ENCODE measurements at places on chromosomes 2 and 18.

- H3K4me1 ChIP-seq = no peaks in the 10 kb centered on the region
- no peaks in the 10 kb centered on the region for H3K36me3 ChIP-seq
- DNase-seq = no peak
- H3K27me3 ChIP-seq = no peaks in the 10 kb centered on the region
- H3K4me3 ChIP-seq = no peak overlapping the region
- no peak overlapping the region for H3K27ac ChIP-seq
These were observed 2.4 kb downstream of the TEKT4 start for GRCh38 chr2:94873362-94874276.

- H3K4me1 ChIP-seq = no peaks in the 10 kb centered on the region
- no peaks in the 10 kb centered on the region for H3K27me3 ChIP-seq
- no peaks in the 10 kb centered on the region for H3K36me3 ChIP-seq
- H3K27ac ChIP-seq = no peak overlapping the region
These were observed 53.7 kb upstream of the ST3GAL5 start for GRCh38 chr2:85942346-85942957.

- no peaks in the 10 kb centered on the region for H3K36me3 ChIP-seq
- H3K27ac ChIP-seq = no peak overlapping the region
- no peak overlapping the region for H3K4me3 ChIP-seq
- DNase-seq = no peak
- H3K4me1 ChIP-seq = no peaks in the 10 kb centered on the region
These were observed 68.1 kb upstream of the DAPL1 start for GRCh38 chr2:158726911-158727592.

- no peak overlapping the region for H3K4me3 ChIP-seq
- H3K27me3 ChIP-seq = no peaks in the 10 kb centered on the region
- H3K4me1 ChIP-seq = no peaks in the 10 kb centered on the region
These were observed 91.0 kb downstream of the MCFD2 start for GRCh38 chr2:46824611-46825010.

DNA sequence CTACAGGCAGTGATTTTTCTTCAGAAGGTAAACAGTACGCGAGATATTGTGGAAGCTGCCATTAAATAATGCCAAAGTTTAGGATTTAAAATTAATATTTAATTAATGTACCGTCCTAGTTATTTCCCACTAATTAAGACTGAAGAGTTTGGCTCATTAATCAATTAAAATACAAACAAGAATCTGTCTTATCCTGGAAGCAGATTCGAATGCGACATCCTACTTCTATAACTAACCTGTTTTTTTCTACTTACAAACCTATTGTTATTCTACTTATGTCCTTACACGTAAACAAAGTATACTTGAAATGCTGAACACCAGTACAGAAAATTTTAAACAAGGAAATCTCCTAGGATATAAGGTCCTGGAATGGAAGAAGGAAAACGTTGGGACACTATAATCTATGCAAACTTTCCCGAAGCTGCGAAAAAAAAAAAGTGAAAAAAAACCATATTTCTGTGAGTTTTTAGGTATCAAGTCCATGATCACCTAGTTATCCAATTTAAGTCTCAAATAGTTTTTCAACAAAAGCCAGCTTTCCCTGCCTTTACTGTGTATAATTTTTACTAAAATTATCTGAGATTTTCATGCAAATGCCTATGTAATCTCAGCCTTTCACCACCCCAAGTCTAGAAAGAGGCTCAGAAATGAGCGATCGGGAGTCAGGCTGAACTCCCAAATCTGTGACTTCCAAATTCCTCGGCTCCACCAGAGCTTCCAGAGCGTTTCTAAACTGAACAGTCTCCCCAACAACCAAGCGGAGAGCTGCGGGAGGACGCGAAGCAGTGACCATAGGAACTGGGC, 1.2 kb upstream of the C2orf15 start:
- peak overlapping the region; percentile 81 for H3K27ac ChIP-seq
- H3K4me1 ChIP-seq = peaks cover 4% of the 10 kb centered on the region
- no peaks in the 10 kb centered on the region for H3K27me3 ChIP-seq
- DNase-seq = no peak
- H3K4me3 ChIP-seq = peak overlapping the region; percentile 73

DNA sequence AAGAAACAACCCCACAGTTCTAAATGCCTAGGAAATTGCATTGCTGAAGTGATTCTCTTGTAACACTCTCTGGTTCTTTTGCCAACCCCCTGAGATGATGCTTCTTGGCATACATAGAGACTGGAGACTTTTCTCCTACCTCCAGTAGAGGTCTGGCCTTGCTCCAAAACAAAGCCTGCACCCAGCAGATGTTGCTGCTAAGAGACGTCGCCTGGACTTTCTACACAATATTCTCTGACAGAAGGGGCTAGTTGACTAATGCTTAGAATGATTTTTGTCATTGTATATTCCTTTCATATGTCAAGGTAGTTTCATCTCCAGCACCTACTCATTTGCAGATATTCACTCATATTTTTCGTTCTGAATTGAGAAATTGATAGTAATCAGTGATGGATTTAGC, 24.6 kb downstream of the SOWAHC start:
- no peaks in the 10 kb centered on the region for H3K36me3 ChIP-seq
- H3K27ac ChIP-seq = no peak overlapping the region
- no peak overlapping the region for H3K4me3 ChIP-seq

DNA sequence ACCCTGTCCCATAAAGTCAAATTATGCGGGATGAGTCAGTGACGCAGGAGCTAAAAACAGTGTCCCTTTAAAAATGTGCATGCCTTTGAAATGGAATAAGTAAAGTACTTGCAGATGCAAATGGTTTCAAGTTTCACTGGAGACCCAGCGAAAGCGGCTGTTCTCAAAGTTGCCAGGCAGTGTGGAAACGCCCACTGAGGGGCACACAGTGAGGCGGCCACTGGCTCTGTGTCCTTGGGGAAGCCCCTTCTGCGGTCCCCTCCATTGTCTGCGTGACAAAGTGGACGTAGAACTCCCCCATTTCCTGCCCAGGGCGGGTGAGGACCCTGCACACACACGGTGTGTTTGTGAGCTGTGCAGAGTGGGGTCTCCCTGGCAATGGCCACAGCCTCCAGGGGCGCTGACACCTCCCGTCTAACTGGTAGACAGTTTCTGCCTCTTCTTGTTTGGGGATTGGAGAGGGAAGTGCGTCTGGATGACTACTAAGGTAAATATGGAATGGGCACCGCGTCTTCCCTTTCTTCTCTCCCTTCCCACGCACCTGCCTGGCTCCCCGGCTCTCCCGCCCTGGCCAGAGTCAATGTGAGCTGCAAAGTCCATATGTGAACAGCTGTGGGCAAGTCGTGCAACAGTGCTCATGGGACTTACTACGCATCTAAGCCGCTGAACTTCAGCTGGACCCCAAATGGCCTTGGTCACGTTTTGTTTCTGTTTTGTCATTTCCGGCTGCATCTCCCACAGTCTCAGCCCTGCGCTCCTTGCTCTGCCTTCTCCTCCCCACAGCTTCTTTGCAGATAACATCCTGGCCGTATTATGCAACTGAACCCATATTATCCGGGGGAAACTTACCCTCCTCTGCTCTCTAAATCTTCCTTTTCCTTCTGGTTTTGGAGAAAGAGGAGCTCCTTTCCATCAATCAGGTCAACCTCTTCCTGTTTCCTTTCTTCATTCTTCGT, 33.7 kb upstream of the ZNF516 start:
- peak overlapping the region; percentile 93 for H3K27ac ChIP-seq
- H3K4me1 ChIP-seq = no peaks in the 10 kb centered on the region
- H3K4me3 ChIP-seq = peak overlapping the region; percentile 34
- no peaks in the 10 kb centered on the region for H3K36me3 ChIP-seq
- H3K27me3 ChIP-seq = no peaks in the 10 kb centered on the region

DNA sequence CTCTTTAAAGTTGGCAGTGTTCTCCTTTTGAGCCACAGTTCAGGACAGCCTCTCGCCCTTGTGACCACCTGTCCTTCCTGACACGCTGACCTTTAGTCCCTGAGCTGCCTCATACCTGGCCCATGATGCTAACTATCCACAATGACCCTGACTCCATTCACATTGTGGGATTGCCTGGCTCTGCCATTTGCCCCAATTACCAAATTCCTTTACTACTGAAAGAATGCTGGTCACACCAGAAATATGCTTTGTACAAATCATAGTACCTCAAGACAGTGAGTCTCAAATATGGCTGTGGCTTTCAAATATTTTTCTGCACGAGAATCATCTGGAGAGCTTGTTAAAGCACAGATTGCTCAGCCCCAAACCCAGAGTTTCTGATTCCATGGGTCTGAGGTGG, 54.2 kb downstream of the LTBP1 start:
- no peaks in the 10 kb centered on the region for H3K27me3 ChIP-seq
- no peak for DNase-seq
- H3K36me3 ChIP-seq = no peaks in the 10 kb centered on the region
- no peak overlapping the region for H3K27ac ChIP-seq
- no peak overlapping the region for H3K4me3 ChIP-seq

DNA sequence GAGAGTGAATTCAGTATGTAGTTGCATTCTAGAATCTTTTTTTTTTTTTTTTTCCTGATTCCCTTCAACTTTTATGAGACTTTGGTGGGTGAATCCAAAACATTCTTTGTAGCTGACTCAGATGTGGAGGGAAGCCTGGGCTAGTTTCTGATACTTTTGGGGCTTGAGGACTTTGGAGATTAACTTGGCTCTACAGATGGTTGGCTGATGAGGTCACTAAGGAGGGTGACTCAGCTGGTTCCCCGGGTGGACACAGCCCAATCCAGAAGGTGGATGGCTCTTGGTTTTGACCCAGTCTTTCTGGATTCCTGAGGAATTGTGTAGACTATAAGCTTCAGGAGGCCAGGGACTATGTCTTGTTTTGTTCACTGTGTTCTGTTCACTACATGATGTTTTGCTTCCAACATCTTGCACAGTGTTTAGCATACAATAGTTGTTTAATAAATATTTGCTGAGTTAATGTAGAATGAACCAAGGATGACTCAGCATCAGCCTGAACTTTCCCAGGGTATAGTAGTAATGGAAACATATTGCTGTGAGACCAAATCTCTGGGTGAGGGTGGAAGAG, 30.5 kb downstream of the LAMA3 start:
- H3K4me3 ChIP-seq = no peak overlapping the region
- H3K36me3 ChIP-seq = no peaks in the 10 kb centered on the region
- H3K27me3 ChIP-seq = no peaks in the 10 kb centered on the region
- H3K4me1 ChIP-seq = peaks cover 5% of the 10 kb centered on the region
- peak; percentile 72 for DNase-seq
- peak overlapping the region; percentile 74 for H3K27ac ChIP-seq

DNA sequence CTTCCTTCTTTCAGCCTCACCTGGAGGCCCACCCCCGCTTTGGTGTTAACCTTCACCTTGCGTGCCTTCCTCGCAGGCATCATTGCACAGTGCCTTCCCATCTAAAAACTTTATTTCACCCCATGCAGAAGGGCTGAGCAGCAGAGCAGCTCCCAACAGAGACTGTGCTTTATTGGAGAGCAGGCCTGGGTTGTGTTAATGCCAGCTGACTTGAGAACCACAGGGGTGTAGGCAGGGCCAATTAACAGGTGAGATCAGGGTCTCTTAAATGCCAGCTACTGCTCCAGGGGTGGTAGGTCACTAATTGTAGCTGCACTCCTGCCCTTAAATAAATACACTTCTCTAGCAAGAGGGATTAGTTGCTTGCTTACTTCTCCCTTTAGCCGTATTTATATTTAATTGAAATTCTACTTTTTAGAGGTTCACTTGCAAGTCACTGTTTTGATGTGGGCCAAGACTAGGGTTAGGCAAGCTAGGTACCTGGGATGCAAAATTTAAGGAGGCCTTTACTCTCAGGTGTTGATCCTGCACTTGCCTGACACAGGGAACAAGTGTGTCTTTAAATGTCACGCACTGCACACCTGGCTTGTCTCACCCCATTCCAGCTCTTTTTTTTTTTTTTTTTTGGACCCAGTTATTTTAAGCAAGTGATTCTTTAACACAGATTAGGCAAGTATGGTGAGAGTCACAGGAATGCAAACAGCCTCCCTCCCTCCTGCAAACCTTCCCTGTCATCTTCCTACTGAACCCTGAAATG, 54.5 kb downstream of the LYPD1 start:
- H3K27me3 ChIP-seq = no peaks in the 10 kb centered on the region
- DNase-seq = no peak
- H3K27ac ChIP-seq = no peak overlapping the region

DNA sequence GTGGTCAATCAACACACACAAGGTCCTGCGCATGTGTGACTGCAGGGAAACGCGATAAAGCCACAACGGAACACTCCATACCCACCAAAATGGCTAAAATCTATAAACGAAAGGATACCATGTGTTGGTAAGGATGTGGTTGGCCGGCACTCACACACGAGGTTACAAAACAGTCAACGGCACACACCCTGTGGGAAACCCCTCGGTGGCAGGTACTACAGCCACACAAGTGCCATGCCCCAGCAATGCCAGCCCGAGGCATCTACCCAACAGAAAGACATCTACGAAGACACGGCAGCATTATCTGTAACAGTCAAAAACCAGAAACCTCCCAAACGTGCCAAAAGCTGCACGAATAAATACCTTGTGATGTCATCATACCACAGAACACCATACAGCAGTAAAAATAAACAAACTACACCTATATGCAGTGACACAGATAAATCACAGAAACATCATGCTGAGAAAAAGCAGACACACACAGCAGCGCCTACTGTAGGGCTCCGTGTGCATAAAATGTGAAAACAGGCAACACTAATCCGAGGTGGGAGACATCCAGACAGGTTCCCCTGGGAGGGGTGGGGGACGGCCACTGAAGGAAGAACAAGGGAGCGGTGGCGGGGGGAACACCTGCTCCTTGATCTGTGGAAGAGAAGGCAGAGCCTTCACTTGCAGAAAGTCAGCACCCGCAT, 36.7 kb downstream of the HDAC4 start:
- H3K36me3 ChIP-seq = no peaks in the 10 kb centered on the region
- no peaks in the 10 kb centered on the region for H3K27me3 ChIP-seq
- DNase-seq = no peak
- H3K4me1 ChIP-seq = peaks cover 4% of the 10 kb centered on the region
- peak overlapping the region; percentile 5 for H3K27ac ChIP-seq

DNA sequence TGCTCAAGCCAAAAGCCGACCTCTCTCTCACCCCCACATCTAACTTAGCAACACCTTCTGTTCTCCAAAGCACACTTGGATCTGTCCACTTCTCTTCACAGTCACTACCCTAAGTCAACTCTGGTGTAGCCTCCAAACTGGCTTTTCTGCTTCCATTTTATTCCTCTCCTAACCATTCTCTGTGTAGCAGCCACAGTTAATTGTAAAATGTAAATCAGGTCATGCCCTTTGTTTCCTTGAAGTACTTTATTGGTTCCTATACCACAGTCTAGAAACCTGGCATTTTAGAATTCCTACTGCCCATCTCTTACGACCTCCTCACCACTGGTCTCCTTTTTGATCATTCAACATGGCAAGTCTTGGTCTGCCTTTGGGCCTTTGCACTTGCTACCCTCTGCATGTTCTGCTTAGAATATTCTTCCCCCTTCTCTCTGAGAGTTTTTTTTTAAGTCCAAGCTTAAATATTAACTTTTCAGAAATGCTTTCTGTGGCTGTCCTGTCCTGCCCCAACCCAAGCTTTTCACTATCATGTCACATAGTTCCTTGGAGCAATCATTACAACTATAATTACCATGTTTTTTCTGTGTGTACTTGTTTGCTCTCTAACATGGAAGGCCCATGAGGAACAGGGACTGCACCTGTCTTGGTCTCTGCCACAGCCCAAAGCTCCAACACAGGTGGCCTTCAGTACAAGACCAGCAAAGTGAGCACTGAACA, 42.9 kb downstream of the PLA2R1 start:
- H3K4me1 ChIP-seq = no peaks in the 10 kb centered on the region
- DNase-seq = no peak
- H3K27me3 ChIP-seq = no peaks in the 10 kb centered on the region
- no peak overlapping the region for H3K4me3 ChIP-seq

Measured in uterus (tissue), 4 donors.